Stimulated activated CD4-positive, alpha-beta T cell treated with anti-CD3 and anti-CD28 coated beads, Interleukin-1b, Interleukin-23, amount 100 ng/mL, for 1 hour (primary cell): ENCODE measurements at places on chromosomes 13 and 19.
A peak's percentile ranks its signal among the peaks of the same experiment; 100 is the strongest.

- no peak for DNase-seq
These were observed 2.8 kb upstream of the MKNK2 start for GRCh38 chr19:2053601-2054389.

DNA sequence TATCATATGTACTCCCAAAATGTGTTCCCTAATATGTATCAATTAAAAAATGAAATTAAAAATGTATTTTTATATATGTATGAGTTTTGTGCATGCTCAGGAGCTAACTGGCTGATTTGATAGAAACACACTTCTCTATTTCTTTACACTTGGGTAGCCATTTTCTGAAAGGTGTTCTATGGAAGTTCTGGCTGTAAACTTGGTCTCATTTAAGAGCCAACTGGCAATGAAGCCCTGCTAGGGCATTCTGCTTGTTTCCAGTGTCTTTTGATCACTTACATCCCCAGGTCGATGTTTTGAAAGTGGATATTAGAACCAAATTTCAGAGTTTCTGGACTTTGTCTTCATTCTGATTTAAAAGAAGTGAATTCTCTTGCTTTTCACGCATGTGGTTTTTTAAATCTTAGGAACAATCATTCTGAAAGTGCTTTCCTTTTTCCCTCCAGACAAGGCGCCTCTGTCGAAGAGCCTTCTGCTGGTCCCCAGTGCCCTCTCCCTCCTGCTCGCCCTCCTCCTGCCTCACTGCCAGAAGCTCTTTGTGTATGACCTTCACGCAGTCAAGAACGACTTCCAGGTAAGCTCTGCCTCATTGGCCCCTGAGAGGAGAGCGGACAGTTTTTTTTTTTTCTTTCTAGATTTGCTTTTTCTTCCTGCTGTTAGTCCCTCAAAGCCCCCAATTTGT is 20.1 kb downstream of the GPR18 start:
- DNase-seq, result no peak

GRCh38 chr19:49255674-49256073 is 69.3 kb downstream of the SLC6A16 start:
- DNase-seq, result no peak

DNA sequence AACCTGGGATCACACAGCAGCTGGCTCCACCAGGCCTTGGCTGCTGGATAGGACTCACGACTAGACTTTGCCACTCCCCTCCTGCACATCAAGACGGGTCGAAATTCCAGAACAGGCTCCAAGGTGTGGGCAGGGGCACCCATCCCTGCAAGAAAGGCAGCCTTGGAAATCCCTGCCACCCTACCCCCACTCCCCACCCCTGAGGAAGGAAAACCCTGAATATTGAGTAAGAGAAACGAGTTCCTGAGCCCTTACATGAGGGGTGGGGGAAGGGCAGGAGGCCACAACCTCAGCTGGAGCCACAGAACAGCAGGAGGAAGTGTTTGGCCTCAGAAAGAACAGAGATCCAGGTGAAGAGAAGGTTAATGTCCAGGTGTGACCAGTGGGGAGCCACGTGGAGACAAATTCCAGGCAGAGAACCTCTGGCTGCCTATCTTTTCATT is 20.1 kb downstream of the DEDD2 start:
- DNase-seq, result no peak

DNA sequence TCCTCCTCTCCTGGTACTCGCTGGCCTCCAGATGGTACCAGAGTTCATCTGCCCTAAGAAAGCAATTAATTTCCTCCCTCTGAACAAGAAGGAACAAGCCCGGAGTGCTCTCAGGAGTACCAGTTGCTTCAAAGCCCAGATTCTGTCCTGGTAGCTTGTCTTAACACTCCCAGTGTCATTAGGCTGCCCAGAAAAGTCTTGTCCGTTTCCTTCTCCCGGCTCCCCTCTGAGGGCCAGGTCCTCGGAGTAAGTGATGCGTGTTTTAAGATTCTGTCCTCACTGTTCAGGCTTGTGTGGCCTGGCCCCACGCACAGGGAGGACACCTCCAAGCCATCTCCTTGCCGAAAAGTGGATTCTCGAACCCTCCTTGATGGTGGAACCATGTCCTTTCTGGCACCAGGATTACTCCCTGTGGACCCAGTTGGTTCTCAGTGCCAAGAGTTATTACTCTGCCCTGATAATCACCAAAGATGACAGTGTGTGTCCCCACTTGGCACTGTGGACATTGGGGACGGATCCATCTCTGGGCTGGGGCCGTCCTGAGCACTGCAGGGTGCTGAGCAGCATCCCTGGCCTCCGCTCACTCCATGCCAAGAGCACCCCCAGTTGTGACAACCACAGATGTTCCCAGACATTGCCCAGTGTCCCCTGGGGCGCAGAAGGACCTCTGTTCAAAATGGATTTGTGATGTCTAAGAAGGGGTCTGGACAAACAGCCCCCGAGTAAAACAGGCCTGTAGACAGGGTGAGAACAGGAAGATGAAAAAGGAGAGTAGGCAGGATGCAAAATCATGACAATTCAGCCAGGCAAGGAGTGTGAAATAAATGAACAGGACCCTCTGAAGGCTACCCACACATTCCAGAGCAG is 52.4 kb downstream of the RFX2 start:
- DNase-seq, result no peak

- DNase-seq, result no peak
These were observed 578.8 kb downstream of the DCT start for GRCh38 chr13:93900731-93901130.

DNA sequence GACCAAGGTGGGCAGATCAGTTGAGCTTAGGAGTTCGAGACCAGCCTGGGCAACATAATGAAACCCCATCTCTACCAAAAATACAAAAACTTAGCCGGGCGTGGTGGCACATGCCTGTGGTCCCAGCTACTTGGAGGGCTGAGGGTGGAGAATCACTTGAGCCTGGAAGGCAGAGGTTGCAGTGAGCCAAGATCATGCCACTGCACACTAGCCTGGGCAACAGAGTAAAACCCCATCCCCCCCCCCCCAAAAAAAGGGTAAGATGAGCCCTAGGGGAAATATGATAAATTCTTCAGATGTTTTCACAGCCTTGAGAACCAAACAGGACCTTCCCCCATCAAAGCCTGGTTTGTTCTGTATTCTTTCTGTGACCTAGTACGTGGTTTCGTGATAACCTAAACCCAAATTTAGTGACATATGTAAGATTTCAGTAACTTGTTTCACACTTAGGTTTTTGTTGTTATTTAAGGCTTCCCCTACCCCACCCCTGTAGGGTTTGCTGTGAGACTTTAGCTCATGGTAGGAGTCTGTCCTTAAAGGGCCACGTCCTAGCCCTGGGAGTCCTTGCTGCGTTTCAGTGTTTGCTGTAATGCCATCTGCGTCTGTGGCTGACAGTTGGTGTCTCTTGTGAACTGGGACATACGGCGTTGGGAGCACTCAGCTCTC is 49.6 kb downstream of the MYO9B start:
- DNase-seq, result peak; percentile 2

- DNase-seq, result no peak
These were observed 454.3 kb downstream of the PCDH17 start for GRCh38 chr13:58085819-58086218.

- DNase-seq, result no peak
These were observed 207.7 kb upstream of the DACH1 start for GRCh38 chr13:72074663-72075062.

- DNase-seq, result no peak
These were observed 27.0 kb upstream of the MIER2 start for GRCh38 chr19:371501-372168.

DNA sequence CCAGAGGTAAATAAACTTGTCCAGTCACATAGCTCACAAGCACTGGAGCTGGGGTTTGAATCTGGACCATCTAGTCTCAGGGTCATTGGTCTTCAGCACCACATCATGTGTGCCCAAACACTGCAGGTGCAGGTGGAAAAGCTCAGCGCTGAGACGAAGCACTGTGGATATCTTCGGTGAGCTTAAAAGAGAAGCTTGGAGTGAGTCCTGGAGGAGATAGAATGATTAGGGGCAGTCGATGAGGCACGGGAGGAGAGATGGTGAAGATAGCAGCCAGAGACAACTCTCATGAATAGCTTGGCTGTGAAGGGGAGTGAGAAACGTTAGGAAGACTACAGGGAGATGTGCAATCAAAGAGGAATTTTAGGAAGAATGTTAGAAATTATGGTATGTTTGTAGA is 389.3 kb downstream of the FGF9 start:
- DNase-seq, result no peak

- DNase-seq, result no peak
These were observed 8.9 kb upstream of the CCDC9 start for GRCh38 chr19:47247308-47247990.

GRCh38 chr19:19749908-19750841 is 17.3 kb upstream of the ZNF14 start:
- DNase-seq, result no peak

GRCh38 chr19:32287811-32288227 is 57.6 kb upstream of the ZNF507 start:
- no peak for DNase-seq

DNA sequence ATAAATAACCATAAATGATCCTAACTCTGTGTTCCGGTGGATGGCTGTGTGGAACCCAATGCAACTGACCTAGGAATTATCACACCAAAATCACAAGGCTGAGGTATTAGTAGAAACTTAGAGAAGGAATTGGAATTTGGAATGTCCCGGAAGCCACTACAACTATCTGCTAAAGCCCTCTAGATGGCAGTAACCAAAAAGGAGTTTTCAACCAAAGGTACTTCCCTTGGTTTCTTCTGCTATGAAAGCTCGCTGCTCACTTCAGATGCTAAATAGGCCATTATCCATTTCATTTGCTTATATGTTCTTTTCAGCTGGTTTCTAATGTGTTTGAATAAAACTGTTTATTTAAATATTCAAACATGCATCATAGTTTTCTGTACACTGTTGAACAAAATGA is 1589.1 kb upstream of the SPRY2 start:
- DNase-seq, result no peak

DNA sequence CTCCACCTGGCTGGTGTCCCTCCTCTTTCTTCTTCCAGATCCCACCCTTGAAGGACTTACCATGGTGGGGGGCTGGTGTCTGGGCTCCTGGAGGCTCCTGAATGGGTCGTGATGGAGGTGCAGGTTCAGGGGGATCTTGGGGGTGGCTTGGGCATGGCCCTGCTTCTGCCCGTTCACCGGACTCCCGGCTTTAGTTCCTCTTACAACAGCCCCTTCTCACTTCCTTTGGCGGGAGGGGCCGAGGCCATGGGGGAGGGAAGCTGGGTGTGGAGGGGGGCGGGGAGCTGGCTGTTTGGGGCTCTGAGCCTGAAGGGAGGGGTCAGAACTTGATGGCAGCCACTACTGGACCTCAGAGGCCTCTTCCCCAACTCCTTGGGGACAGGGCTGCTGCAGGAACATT is at the start of gene MYO1F:
MYO1F (minus strand) TSS at position 196 of the 400 bp plus-strand sequence; CDS start at position 63, 133 bp downstream.
- no peak for DNase-seq
